ENCODE measurements at places on chromosomes 4 and X.

GRCh38 chrX:25012793-25013631 lies 2.8 kb downstream of the ARX start:
- H3K27ac ChIP-seq: no peak overlapping the region
- no peaks in the 10 kb centered on the region for H3K36me3 ChIP-seq
- DNase-seq: no peak

GRCh38 chr4:52945326-52945898 lies 83.3 kb downstream of the RASL11B start:
- DNase-seq: no peak
- no peaks in the 10 kb centered on the region for H3K4me1 ChIP-seq
- H3K27me3 ChIP-seq: no peaks in the 10 kb centered on the region
- H3K36me3 ChIP-seq: no peaks in the 10 kb centered on the region
- no peak overlapping the region for H3K4me3 ChIP-seq

- H3K4me1 ChIP-seq: no peaks in the 10 kb centered on the region
- no peak overlapping the region for H3K4me3 ChIP-seq
- no peaks in the 10 kb centered on the region for H3K27me3 ChIP-seq
- no peak overlapping the region for H3K27ac ChIP-seq
- no peaks in the 10 kb centered on the region for H3K36me3 ChIP-seq
Measured at GRCh38 chr4:176753049-176753448, 39.7 kb downstream of the VEGFC start.

DNA sequence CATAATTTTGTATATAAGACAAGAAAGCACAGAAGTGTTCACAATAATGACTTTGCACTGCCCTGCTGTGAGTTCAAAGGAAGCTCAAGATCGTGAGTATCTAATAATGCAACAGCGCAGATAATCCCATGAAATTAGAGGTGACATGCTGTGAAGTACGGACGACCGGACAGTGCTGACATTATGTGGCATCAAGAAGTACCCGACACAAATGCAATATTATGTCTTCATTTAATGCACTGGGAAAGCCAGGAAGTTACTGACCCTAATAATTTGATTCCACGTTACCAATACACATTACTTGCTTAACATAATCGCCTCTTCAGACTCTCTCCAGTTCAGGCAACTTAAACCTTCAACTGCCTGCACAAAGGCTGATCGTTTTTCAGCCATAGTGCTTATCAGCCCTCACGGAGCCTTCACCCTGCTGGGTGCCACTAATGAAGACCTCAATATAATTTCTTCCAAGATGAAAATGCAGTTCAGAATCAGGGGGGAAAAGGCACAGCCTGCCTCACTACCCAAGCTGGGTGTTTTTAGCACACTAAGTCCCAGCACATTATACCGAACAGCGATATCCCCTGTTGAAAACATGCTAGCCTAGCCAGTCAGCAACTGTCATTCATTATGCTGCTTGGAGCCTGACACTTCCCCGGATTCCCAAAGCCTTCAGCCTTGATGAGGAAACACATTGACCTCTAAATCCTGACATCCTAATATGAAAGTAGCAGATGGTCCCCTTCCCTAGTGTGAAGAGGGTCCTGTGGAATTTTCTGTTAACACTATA lies 56.1 kb downstream of the SLC7A11 start:
- no peaks in the 10 kb centered on the region for H3K27me3 ChIP-seq
- no peaks in the 10 kb centered on the region for H3K4me1 ChIP-seq
- H3K36me3 ChIP-seq: no peaks in the 10 kb centered on the region
- DNase-seq: no peak
- H3K27ac ChIP-seq: no peak overlapping the region
- no peak overlapping the region for H3K4me3 ChIP-seq

GRCh38 chr4:125714845-125715244 lies 400.1 kb downstream of the FAT4 start:
- H3K27ac ChIP-seq: no peak overlapping the region
- no peak for DNase-seq
- no peaks in the 10 kb centered on the region for H3K4me1 ChIP-seq
- H3K4me3 ChIP-seq: no peak overlapping the region
- H3K36me3 ChIP-seq: no peaks in the 10 kb centered on the region
